ENCODE measurements at places on chromosomes 1 and 21.

DNA sequence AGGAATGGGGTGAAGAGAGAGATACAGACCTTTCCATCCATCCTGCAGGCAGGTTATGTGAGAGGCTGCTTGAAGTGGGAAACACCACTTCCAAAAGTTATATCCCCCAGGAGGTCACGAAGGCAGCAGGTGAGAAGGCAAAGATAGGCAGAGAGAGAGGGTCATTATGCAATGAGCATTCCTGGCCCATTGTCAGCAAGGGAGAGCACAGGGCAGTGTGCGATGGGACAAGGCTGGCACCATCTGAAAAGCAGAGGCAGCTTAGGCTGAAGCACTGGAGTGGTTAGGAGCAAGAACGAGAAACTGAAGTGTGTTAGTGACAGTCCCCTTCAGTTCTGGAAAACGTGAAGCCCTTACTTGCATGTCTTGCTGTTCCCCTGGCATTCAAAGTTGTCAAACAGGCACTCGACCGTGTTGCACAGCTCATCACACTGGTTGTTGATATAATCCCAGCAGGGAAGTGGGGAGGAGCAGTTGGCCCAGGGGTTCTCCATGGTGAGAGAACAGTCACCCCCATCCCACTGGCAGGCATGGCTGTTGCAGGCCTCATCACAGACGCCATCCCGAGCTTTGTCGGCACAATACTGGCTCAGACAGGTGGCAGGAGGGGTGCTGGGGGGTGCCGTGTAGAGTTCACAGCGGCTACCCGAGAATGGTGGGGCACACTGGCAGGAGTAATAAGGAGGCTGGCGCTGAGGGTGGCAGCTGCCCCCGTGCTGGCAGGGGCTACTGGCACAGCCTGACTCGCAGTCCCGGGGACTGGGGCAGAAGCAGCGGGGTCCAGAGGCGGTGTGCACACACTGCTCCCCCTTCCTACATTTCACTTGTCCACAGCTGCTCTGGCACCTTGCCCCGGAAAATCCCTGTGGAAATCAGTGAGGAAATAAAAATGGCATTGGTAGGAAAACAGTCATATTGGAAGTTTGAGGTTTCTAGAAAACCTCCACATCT, 28.9 kb upstream of the ADAM30 start:
- no peak for DNase-seq

DNA sequence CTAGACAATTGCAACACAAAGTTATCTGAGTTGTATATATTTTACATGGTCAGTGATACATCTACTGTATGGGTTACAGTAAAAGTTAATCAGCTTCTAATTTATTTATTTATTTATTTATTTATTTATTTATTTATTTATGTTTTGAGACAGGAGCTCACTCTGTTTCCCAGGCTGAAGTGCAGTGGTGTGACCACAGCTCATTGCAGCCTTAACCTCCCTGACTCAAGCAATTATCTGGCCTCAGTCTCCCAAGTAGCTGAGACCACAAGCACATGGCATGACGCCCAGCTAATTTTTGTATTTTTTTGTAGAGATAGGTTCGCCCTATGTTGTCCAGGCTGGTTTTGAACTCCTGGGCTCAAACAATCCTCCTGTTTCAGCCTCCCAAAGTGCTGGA, 241.6 kb downstream of the PTPRC start:
- no peak for DNase-seq

GRCh38 chr1:214966346-214966745, 116.2 kb upstream of the KCNK2 start:
- DNase-seq = no peak

DNA sequence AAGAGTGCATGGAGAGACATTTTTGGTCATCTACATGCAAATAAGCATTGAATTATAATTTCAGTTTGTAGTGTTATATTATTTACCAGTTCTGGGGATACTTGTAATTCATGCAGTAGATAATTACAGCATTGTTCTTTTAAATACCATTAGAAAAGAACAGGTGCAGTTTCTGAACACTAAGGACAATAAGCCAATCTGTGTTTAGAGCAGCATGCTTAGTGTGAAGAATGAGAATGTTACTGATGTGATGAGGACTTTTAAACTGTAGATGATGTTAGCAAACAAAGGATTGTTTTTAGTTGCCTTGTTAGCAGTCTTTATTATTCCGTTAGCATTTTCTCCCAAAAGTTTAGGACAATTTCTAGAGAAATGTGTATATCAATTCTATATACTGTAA, 348.3 kb downstream of the BRINP3 start:
- no peak for DNase-seq

GRCh38 chr1:172845371-172845770, 186.5 kb downstream of the FASLG start:
- DNase-seq = peak; percentile 76

- peak; percentile 20 for DNase-seq
These were observed 856 bp downstream of the LHX9 start for GRCh38 chr1:197917805-197918651.

- no peak for DNase-seq
These were observed 15.7 kb upstream of the EPHA2 start for GRCh38 chr1:16171314-16172151.

GRCh38 chr1:232260861-232261260, 369.1 kb downstream of the SIPA1L2 start:
- no peak for DNase-seq

DNA sequence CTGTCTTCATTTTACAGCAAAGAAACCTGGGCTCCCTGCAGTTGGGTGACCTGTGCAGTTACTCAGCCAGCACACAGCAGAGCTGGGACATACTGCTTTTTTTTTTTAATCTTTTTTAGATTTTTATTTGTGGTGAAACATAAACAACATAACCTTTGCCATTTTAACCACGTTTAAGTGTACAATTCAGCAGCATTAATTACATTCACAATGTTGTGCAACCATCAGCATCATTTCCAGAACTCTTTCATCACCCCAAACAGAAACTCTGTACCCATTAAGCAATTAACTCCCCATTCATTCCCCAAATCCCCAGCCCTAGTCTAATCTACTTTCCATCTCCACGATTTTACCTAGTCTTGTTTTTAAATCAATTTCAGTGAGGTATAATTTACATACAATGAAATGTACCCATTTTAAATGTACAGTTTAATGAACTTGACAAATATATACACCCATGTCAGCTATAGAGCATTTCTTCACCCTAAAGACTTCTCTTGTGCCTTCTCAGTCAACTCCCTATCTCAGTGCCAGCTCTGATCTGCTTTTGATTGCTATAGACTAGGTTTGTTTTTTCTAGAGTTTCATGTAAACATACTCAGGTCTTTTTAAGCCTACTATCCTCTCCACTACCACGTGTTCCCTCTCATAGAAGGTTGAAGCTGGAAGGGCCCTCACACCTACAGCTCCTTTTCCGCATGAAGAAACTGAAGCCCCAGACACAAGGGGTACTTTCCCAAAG, 37.8 kb upstream of the C8B start:
- no peak for DNase-seq

- no peak for DNase-seq
These were observed 35.8 kb upstream of the IFNGR2 start for GRCh38 chr21:33367309-33367973.

GRCh38 chr21:26280775-26281174, 110.2 kb upstream of the APP start:
- no peak for DNase-seq

DNA sequence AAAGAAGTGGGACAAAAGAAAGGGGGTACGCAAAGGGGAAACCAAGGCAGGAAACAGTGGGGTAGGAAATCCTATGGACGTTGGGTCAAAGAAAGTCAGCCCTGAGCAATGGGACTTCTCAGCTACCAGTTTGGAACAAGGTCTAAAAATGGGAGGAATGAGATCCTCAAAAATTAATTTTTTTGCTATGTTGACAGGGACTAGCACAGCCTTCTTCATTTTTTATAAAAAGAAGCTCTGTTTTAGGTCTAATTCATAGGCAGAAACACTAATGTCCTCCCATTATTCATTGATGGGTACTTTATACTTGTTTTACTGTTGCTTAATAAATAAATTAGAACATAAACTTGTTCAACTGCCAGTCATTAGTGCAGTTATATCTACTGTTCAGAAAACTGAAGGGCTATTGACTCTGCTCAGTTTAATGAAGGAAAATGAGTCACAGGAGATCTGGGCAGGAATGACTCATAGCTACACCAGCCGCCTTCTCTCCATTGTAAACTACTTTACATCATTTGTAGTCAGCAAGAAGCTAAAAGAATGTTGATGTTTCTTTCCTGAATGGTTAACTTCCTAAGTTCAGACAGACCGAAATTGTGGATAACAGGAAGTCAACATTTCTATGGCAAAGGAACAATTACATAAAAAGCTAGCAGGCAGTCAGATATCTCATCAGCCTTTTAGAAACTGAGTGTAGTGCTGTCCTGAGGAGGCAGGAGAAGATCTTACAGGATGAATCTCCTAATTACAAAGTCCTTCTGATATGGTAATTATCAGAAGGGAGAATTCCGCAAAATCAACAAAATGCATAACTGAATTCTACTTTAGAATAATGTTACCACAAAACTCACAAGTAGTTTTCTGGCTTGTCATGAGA, 356.4 kb upstream of the PKN2 start:
- DNase-seq = no peak

- no peak for DNase-seq
These were observed 130.0 kb upstream of the ZNF648 start for GRCh38 chr1:182191381-182192115.

- DNase-seq = no peak
These were observed 58.5 kb upstream of the BCAR3 start for GRCh38 chr1:93740157-93740556.
